ENCODE measurements at places on chromosomes 2 and 18.

- DNase-seq, result no peak
Observed at GRCh38 chr2:200756618-200757321, 54.9 kb upstream of the BZW1 start.

- no peak for DNase-seq
Observed at GRCh38 chr2:225076125-225076524, 33.9 kb upstream of the DOCK10 start.

GRCh38 chr18:39421276-39421675 is 1855.7 kb upstream of the CELF4 start:
- no peak for DNase-seq

DNA sequence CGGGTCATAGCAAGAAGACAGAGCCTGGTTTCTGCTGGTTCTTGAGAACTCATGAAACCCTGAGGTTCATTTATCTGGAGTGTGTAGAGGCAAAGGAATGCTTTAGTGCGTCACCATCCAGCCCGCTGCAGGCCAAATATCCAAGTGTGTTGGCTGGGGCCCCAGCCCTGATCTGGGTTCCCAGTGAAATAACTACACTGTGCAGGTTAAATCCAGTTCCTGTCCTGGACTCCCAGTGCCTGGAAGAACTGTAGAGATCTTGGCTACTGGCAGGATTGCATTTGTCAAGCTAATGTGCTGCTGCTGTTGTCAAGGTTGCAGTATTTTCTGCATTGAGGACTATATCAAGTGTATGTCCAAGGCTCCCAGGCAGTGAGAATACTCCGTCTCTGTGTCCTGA is 89.9 kb downstream of the MAPK4 start:
- no peak for DNase-seq

- DNase-seq, result no peak
Observed at GRCh38 chr18:23967321-23968089, 47.0 kb upstream of the TTC39C start.

- DNase-seq, result no peak
Observed at GRCh38 chr2:206075113-206075512, 10.9 kb downstream of the INO80D start.

Data from stimulated activated CD8-positive, alpha-beta memory T cell treated with anti-CD3 and anti-CD28 coated beads, Interleukin-15, amount 100 ng/mL, for 24 hours (primary cell).